ENCODE measurements at places on chromosomes 11 and 22. TPM values are rescaled to one million over a fixed set of nuclear protein-coding genes. Genes with fewer than 3 reads are reported as not detected.

HMGXB4 gene
- 13.9 TPM for polyA plus RNA-seq

PATE4 gene
- polyA plus RNA-seq, result not detected

ZDHHC8 gene
- polyA plus RNA-seq, result 24.2 TPM

MMP13 gene
- not detected for polyA plus RNA-seq

RIMBP3C gene
- polyA plus RNA-seq, result 0.24 TPM

MMP26 gene
- not detected for polyA plus RNA-seq

OR52I1 gene
- not detected for polyA plus RNA-seq

MAPK8IP2 gene
- polyA plus RNA-seq, result 3.0 TPM

VWCE gene
- polyA plus RNA-seq, result 0.63 TPM

DNA sequence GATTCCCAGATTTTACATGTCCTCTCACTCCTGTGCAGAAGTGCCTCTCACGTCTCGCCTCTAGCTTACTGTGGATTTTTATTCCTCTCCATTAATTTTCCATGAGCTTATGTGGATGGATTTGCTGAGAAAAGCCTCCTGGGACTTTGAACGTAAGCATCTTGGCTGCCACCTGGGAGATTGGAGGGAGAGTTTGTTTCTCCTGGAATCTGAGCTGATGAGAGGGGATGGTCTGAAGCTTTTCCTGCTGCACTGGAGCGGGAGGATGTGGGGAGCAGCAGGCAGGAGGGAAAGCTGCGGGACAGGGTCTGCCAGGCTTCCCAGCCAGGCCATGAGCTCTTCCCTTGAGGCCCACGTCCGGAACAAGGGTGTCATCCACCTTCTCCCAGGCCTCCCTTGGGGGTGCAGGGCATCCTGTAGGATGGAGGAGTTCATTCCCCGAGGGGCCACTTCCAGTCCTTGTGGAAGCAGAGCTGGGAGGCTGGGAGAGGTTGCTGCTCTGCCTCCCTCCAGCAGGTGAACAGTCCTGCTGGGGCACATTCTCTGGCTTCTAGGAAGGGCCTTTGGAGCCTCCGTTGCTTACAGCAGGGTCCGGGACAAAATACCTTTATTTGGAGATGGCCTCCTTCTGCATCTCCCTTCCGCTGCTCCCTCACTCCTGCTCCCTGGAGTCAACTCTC, 3.6 kb upstream of the SHANK2 start:
- DNase-seq, result no peak

GRCh38 chr22:29204455-29205183, 1.1 kb upstream of the EMID1 start:
- no peak for DNase-seq

DNA sequence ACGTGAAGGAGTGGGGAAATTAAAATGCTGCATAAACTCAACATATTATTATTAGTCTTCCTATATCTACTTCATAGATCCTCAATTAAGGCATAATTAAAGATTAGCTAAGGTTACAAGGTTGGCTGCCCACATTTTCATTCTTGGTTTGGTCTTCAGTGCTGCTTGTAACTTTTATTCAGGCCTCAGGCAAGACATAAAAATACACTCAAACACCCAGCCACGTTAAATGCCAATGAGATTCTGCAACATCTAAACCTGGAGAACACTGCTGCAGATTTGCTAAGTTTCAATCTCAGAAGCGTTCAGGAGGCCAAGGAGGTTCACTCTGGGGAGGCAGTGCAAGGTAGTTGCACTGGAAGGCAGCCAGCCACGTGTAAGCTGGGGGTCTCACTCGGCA, 358.7 kb upstream of the NARS2 start:
- DNase-seq, result no peak

DNA sequence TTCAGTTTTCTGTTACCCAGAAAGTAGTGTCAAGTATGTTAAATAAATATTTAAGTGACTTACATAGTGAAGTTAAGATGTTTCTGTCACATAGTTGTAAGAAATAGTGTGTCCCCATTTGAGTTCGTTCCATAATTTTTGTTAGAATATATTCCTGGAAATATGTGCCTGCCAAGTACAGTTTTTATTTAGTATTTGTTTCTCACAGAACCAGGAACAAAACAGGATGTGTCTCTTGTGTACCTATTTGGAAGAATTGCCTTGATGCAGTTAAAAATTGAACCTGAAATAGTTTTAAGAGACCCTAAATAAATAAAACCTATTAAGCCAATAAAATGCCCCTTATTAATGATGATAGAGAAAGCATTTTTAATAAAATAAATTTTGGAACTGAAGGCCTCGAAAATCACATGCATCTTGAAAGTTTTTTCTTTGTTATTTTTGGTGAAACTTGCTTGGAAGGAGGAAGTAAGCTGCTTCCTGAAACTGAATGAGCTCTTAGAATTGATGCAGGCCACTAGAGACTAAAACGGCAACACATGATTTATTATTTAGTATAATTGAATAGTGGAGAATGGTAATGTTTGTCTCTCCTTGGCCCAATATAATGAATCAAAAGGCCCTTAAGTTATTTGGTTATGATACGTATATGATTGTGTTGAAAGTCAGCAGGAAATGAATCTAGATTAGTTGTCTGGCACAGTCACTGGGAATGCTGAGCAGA, 55.9 kb downstream of the SWAP70 start:
- no peak for DNase-seq

DNA sequence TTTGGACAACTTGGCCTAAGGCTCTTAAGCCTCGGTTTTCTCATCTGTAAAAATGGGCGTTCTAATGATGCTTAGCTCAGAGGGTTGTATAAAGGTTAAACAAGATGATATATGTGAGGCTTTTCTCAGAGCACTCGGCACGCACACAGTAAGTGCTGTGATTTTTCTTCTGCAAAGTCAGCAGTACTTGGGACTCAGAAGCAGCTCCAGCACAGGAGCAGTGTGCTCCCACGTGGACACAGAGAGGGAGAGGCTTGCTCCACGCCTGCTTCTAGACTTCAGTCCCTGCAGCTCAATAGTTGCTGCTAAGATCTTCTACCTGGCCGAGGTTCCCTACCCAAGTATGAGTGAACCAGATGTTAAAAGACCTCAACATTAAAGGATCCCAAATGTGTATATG, 39.9 kb upstream of the PHF21A start:
- no peak for DNase-seq

DNA sequence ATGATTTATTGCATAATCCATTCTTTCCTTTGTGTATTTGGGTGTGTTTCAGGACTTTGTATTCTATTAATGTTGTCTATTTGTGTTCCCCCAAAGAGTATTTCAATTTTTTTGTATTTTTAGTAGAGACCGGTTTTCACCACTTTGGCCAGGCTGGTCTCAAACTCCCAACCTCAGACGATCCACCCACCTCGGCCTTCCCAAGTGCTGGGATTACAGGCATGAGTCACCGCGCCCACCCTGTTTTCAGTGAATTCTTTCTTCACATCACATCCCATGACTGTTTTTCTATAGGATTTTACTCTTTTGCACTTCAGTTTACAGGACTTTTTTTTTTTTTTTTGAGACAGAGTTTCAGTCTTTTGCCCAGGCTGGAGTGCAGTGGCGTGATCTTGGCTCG, 46.3 kb downstream of the RBX1 start:
- no peak for DNase-seq

GRCh38 chr11:107275632-107276031, 182.0 kb downstream of the CWF19L2 start:
- DNase-seq, result peak; percentile 6

- no peak for DNase-seq
Measured at GRCh38 chr11:92050305-92050704, 174.3 kb upstream of the FAT3 start.

GRCh38 chr22:35411102-35411501, 11.2 kb downstream of the MCM5 start:
- no peak for DNase-seq

GRCh38 chr11:20051469-20052399, 108.5 kb downstream of the DBX1 start:
- DNase-seq, result no peak

- no peak for DNase-seq
Measured at GRCh38 chr11:83257761-83258168, 28.4 kb downstream of the CCDC90B start.

- DNase-seq, result no peak
Measured at GRCh38 chr11:68688881-68689280, 4.5 kb downstream of the GAL start.

DNA sequence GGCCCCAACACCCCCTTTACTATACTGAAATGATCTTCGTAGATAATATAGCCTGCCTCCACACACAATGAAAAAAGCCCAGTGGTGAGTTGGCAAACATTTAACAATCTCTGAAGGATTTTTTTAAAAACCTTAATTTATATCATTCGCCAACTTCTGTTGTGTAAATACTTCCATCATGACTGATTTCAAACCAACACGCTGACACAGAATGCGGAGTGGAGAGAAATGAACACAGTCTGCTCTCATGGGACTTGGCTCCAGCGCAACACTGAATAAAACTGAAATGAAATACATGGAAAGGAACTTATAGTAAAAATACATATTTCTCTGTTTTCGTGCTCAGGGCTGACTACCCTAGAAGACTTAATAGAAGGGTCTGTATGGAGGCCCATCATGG, 61.3 kb upstream of the WNT11 start:
- no peak for DNase-seq

DNA sequence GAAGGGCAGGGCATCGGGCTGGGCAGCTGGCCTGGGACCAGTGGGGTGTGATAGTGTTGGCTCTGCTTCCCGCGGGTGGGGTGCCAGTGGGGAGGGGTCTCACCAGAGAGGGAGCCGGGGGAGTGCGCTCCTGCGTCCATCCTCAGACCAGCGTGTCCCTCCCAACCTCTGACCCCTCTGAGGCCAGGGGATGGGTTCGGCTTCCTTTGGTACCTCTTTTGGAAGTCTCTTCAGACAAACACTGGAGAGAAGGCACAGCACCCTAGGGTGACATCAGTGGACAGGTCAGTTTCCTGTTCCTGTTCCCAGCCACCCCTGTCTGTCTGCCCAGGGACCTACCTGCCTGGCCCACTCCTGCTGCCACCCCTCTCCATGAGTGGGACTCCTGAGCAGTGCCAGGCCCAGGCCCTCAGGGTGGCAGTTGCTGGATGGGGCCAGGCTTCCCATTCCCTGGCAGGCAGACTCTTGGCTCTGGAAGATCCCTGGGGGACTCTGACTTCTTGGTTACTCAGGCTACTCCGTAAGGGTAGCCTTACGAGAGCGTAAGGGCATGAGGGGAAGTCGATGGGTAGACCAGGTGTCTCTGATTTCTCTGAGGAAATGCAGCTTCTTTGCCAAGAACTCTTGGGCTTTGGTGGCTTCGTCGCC, 2.6 kb downstream of the TAGLN start:
- DNase-seq, result no peak

DNA sequence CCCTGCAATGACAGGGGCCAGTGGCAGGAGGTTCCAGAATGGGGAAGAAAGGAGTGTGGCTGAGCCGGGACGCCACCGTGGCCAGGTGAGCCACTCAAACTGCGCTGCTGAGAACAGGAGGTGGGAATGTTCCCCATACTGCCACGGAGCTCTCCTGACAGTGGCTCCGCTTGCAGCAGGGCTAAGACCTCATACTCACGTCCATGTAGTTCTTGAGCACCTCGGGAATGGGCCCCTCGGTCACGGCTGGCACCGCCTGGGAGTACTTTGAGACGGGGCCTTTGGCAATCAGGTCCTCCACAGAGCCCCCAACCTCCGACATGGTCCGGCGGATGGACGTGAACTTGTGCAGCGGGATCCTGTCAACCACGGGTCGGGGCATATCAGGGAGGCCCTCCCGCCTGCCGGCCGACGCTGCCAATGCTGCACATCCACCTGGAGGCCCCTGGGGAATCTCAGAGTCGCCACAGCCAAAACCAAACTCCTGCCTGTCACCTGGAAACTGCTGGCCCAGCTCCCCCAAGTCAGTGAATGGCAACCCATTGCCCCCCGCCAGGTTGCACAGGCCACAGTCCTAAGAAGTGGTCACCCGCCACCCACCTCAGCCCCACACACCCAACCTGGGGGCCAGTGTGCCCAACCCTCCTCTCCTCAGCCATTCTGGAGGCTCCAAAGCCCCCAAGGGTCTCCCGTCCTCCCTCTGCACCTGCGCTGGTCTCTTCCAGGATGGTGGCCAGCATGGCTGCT, 2.4 kb downstream of the CTSD start:
- DNase-seq, result no peak

DNA sequence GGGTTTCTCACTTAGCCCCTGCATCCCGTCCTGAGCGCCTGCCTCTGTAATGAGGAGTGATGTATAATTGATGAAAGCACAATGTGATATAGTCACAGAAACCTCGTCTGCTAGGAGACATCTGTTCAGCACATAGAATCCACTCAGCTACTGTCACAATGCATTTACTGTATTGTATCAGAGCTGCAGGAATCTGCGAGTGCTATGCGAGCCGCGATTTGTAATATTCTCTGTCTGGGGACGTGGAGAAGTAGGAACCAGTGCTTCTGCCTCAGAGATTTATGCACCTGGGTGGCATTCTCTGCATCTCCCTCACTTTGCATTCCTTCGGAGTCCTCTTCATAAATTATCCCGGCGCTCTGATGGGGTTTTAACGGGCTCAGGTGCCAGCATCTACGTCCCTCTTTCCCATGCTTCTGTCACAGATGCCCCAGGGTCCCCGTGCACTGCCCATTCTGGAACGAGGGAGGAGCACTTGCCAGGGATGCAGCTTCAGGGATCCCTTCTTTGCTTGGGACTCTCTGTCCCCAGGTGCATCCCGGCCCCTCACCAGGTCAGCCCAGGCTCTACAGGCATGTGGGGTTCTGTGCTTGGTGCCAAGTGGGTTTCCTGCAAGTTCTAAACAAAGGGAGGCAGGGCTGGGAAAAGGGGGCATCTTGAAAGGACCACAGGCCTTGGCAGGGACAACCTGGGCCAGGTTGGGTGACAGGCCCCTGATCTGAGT, 205.5 kb downstream of the DSCAML1 start:
- no peak for DNase-seq

- DNase-seq, result no peak
Measured at GRCh38 chr22:39356464-39356863, 6.7 kb downstream of the SYNGR1 start.

DNA sequence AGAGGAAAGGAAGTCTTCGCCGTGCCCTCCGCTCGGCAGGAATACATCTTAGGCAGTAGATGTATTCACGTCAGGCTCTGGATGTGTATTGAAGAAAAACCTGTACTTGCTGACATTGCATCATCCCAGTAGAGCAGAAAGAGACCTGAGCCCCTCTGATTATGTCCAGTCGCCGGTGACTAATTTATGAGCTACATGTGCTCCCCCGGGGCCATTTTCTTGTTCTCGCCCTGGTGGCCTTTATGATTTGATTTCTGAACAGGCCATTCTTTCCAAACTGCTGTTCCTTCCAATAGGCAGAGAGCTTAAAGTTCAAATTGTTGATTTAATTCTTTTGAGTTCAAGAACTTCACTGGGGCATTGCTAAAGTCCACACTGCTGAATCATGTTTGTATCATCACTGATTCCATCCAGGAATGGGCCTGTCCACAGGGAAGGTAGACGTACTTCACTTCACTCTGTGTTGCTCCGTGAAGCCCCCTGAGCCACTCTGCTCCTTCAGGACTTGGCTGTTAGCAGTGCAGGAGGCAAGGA, 137.3 kb upstream of the RASSF10 start:
- DNase-seq, result no peak

All from A549 (cell line).